Mononuclear cell (primary cell): ENCODE measurements at places on chromosomes 6 and 20. TPM values are rescaled to one million over a fixed set of nuclear protein-coding genes. Genes with fewer than 3 reads are reported as not detected.

The DLK2 gene
- 0.31 TPM for total RNA-seq

The TNNC2 gene
- total RNA-seq: 0.73 TPM

The SMPDL3A gene
- total RNA-seq: 10.7 TPM

The DZANK1 gene
- 0.84 TPM for total RNA-seq

The C6orf58 gene
- total RNA-seq: not detected

The TSPO2 gene
- not detected for total RNA-seq

The KCNK16 gene
- total RNA-seq: not detected

The CLVS2 gene
- under 0.01 TPM for total RNA-seq

The PACSIN1 gene
- 0.42 TPM for total RNA-seq

The IL20RA gene
- total RNA-seq: 0.10 TPM

The RHAG gene
- total RNA-seq: not detected

The MDC1 gene
- 6.4 TPM for total RNA-seq

The BLTP3A gene
- 10.4 TPM for total RNA-seq

The HS3ST5 gene
- not detected for total RNA-seq

The TGM2 gene
- 0.73 TPM for total RNA-seq

The MUC21 gene
- total RNA-seq: not detected

The SLC44A4 gene
- 0.10 TPM for total RNA-seq

The NOX3 gene
- total RNA-seq: not detected

The BPIFA1 gene
- not detected for total RNA-seq

The SASH1 gene
- total RNA-seq: 1.7 TPM

The TXNDC5 gene
- 31.5 TPM for total RNA-seq

The ZBP1 gene
- total RNA-seq: 14.7 TPM

The EXOC2 gene
- total RNA-seq: 19.8 TPM

The NKAPL gene
- total RNA-seq: 0.21 TPM

The PCK1 gene
- total RNA-seq: not detected

The ULBP2 gene
- total RNA-seq: 0.94 TPM

The BMP2 gene
- total RNA-seq: 0.73 TPM

The CASP8AP2 gene
- 16.7 TPM for total RNA-seq

The ADGRF1 gene
- 0.10 TPM for total RNA-seq

The OR2H1 gene
- not detected for total RNA-seq

The MTO1 gene
- total RNA-seq: 39.9 TPM
